ENCODE measurements at places on chromosomes 12 and 14.

DNA sequence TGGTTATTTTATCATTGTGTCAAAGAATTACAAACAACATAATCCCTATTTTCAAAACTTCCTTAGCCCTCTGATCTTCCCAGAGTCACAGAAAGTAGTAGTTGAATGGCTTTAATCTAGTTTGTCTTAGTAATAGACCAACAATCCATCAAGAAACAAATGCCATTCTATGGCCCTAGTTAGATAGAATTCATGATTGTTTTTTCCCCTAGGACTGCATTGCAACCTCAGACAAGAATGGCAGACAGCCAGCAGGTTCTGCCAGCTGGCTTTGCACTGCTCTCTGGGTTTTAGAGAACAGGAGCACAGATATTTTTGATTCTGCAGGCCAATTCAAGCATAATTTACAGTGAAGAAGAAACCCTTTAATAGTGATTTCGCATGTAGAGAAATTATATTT, 33.8 kb downstream of the SYT1 start:
- DNase-seq, result no peak

DNA sequence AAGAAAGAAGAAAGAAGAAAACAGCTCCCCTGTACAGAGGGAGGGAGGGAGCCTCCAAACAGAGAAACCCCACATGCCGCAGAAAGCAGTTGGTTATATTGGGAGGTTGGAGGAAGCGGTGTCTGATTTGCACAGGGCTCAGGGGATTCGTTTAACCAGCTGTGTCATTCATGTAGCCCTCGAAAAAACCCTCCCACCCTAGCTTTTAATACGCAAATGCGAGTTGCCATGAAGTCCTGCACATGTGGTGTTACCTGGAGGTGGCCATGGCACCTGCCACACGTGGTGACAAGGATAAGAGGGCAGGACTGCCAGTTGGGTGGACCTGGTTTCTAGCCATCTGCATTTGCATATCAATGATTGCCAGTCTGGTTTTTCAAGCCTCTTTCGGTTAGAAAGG, 40.9 kb downstream of the TMEM30B start:
- no peak for DNase-seq

DNA sequence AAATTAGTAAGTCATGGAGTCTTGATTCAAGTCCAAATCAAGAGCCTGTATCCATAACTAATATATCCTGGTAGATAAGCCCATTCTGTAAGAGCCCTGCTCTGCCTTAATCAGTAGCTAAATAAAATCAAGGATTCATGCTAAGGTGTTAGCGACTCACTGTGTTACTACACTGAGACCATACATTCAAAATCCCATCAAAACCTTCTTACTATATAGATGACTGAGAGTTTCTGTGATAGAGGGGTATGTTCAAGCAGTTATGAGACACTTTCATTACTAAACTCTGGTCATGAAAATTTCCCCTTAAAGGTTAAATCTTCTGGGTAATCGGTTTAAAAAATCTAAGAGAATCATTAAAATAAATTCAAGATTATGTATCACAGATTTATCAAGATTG, 78.5 kb downstream of the MDGA2 start:
- no peak for DNase-seq

GRCh38 chr14:54189748-54190354, 207.0 kb upstream of the CDKN3 start:
- no peak for DNase-seq

- no peak for DNase-seq
Observed at GRCh38 chr12:122138181-122138580, 35.8 kb downstream of the IL31 start.

DNA sequence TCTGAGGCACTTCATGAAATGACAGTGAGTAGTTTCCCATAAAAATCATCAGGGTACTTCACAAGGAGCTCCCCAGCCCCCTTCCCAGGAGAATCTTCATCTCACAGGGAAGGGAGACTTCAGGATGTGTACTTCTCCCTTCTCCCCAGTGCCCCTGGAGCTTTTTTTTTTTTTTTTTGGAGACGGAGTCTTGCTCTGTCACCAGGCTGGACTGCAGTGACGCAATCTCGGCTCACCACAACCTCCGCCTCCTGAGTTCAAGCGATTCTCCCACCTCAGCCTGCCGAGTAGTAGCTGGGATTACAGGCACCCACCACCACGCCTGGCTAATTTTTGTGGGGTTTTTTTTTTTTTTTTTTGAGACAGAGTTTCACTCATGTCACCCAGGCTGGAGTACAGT, 10.4 kb downstream of the ITPK1 start:
- no peak for DNase-seq

GRCh38 chr14:20415782-20416206, 2.5 kb upstream of the TEP1 start:
- DNase-seq, result no peak

- DNase-seq, result no peak
Observed at GRCh38 chr14:37251775-37252174, 54.0 kb downstream of the MIPOL1 start.

DNA sequence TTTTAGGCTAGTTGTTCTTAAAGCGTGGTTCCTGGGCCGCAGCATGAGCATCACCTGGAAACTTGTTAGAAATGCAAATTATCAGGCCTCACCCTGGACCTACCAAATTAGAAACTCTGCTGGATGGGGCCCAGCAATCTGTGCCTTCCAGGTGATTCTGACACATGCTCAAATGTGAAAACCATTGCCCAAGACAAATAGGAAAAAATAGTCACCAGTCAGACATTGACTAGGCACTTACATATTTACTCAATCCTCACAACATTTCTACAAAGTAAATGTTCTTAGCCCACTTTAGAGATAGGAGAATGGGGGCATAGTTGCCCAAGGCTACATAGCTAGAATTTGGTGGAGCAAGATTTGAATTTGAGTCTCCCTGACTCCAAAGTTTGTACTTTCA, 3.3 kb downstream of the CELA1 start:
- no peak for DNase-seq

DNA sequence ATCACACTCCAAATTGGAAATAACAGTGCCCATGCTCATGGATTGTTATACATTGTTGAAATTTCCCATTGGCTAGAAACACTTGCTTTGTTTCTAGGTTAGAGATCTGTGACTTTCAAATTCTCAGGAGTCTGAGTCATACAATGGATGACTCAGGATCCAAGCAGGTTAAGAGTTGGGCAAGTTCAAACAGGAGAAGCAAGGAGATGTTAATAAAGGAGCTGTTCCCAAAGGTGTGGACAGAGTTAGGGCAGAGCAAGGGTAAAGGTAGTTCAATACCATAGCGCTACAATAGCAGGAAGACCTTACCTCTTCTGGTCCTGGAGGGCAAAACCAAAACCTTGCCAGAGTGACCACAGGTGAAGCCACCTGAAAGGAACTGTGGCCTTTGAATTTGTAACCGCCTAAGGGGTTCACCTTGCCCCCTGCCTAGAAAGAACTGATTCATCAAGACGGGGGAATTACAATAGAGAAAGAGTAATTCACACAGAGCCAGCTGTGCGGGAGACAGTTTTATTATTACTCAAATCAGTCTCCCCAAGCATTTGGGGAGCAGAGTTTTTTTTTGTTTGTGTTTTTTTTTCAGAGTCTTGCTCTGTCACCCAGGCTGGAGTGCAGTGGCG, 4.2 kb upstream of the AMN1 start:
- no peak for DNase-seq

GRCh38 chr14:52835122-52835903, 43.9 kb upstream of the GNPNAT1 start:
- no peak for DNase-seq

- DNase-seq, result no peak
Observed at GRCh38 chr12:57146092-57146491, 1.3 kb downstream of the LRP1-AS start.

DNA sequence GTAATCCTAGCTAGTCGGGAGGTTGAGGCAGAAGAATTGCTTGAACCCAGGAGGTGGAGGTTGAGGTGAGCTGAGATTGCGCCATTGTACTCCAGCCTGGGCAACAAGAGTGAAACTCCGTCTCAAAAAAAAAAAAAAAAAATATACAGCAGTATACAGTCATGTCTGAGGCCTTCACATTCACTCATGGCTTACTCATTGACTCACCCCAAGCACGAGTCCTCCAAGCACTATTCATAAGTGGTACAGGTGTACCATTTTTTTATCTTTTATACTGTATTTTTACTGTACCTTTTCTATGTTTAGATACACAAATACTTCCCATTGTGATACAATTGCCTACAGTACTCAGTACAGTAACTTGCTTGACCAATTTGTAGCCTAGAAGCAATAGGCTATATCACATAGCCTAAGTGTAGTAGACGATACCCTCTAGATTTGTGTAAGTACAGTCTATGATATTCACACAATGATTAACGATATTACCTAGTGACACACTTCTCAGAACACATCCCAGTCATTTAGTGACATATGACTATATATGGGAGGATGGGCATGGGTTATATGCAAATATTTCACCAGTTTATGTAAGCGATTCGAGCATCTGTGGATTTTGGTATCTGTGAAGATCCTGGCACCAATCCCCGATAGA, 12.2 kb downstream of the LLPH start:
- DNase-seq, result no peak

DNA sequence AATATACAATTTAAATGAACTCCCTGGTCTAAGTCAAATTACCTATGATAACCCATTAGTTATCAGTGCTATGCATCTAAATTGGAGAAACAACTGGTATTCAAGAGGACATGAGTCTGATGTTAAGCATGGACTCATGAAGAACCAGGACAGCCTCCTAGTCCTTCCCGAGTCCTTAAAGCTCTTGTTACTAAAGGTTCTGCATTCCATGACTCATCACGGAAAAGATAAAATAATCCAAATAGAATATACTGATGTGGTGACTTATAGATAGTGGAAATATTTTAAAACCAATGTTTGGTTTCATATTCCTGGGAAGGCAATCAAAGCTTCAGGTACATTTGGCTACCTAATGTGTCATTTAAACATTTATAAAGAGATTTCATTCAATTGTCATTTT, 117.2 kb upstream of the PMCH start:
- no peak for DNase-seq

GRCh38 chr12:89433634-89434033, 81.3 kb upstream of the DUSP6 start:
- no peak for DNase-seq

DNA sequence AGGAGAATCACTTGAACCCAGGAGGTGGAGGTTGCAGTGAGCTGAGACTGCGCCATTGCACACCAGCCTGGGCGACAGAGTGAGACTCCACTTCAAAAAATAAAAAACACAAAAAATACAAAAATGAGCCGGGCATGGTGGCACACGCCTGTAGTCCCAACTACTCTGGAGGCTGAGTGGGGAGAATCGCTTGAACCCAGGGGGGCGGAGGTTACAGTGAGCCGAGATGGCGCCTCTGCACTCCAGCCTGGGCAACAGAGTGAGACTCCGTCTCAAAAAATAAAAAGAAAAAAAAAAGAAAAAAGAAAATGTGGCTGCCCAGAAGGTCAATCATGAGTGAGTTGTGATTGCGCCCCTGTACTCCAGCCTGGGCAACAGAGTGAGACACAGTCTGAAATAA, 9.2 kb downstream of the DNAJC22 start:
- no peak for DNase-seq

GRCh38 chr14:58717813-58718212, 80.1 kb downstream of the DACT1 start:
- DNase-seq, result no peak

- DNase-seq, result no peak
Observed at GRCh38 chr12:50725011-50725942, 38.6 kb upstream of the ATF1 start.

DNA sequence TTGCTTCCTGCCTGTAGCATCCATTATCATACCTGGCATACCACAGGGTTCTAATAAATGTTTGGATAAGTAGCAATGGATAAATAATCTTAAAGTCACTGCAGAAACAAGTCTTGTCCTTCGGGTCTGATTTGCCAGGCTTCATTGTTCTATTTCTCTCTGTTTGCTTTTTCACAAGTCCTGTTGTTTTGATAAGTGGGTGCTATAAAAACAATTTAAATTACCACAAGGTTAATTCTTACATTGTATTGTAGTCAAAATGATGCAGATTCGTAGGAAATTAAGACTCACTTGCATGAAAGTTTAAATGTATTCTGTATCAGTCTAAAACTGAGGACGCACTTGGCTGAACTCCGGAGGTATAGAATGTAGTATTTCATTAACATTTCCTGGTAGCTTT, 429.9 kb downstream of the NELL2 start:
- DNase-seq, result no peak

DNA sequence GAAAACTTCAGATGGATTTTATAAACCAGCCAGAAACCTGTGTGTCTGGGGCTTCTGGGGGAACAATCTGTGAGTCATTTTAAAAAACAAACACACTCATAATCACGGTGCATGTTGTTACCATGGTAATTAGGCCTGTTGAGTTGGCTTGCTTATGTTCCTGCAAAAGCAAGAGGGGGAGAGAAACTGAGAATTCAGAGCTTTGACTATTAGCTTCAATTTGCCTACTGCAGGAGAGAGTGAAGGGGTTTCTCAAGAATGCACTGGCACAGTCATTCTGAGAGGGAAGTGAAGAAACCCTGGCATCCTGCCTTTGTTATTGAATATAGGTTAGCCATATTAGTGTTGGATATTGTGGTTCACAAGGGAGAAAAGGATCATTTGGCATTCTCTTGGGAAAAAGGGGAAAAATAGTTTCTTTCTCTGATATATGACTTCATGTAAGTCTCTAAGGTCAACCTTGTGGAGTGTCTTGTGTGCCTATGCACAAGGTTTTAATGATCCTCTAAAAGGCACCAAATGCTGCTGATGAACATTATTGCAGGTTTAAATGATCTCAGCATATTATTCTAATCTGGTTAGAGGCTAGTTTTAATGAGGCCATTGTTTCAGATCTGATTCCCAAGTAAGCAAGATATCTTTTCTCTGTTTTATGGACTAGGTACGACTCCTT, 12.9 kb downstream of the GNG2 start:
- DNase-seq, result no peak

- no peak for DNase-seq
Observed at GRCh38 chr12:51188359-51189051, 15.6 kb upstream of the TFCP2 start.

Data from stimulated activated CD4-positive, alpha-beta T cell treated with anti-CD3 and anti-CD28 coated beads, Interleukin-4, amount 100 ng/mL, for 1 hour (primary cell).